ENCODE measurements at places on chromosomes 2 and 18.
A peak's percentile ranks its signal among the peaks of the same experiment; 100 is the strongest.

- DNase-seq = no peak
Observed at GRCh38 chr2:234763002-234763873, 188.6 kb upstream of the SH3BP4 start.

GRCh38 chr2:8605351-8606065 is 76.3 kb upstream of the ID2 start:
- DNase-seq = no peak

DNA sequence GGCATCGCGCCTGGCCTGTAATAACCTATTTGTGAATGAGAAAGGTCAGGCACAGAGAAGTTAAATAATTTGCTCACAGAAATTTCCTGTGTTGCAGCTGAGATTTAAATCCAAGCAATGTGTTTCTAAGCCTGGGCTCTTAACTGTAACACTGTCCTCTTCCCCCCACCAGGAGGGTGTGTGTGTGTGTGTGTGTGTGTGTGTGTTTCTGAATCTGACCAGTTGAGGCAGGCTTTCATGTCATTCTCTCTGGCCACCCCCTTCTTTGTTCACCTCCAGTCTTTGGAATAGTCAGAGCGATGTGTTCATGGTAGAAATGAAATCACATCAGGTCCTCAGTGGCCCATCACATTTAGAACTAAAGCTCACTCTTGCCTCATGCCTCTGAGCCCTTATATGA is 81.2 kb downstream of the NEDD4L start:
- no peak for DNase-seq

GRCh38 chr2:16665748-16666448 is at the start of gene CYRIA:
Gene CYRIA, minus strand, starts transcription at chr2:16665834. Its CDS starts 77,715 bp downstream, at chr2:16588119.
- DNase-seq = no peak

GRCh38 chr2:242027676-242028450 is 158.3 kb downstream of the RTP5 start:
- no peak for DNase-seq

DNA sequence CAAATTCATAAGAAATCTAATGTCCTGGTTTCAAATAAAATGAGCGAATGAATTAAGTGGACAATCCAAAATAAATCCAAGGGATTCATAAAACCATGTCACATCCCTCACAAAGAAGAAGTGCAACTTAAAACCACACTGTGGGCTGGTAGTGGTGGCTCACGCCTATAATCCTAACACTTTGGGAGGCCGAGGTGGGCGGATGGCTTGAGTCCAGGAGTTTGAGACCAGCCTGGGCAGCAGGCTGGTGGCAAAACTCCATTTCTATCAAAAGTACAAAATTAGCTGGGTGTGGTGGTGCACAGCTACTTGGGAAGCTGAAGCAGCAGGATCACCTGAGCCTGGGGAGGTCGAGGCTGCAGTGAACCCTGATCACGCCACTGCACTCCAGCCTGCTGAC is 25.4 kb downstream of the FAM98A start:
- no peak for DNase-seq

DNA sequence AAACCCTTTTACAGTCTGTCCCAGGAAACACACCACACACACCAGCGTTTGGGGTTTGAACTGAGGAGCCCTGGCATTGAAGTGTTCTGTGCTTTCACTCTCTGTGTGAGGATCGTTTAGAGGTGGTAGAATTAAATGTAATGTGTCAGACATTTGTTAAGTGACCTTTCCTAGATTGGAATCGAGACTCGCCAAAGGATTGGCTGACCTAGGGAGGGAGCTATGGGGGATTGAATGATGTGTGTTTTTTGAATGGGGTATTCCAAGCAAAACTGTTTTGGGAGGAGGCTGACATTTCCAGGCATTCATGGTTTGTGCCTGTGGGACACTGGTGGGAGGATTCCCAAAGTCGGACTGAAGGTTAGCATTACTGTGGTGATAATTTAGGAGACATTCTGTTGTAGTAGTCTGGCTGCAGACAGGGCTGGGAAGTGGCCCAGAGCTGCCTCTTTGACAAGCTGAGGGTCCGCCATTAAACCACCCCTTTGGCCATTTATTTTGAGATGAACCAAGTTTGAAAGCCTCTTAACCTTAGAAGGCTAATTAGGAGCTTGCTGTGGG is 1.7 kb downstream of the MYO1B start:
- DNase-seq = no peak

GRCh38 chr18:50879302-50880118 is 592 bp downstream of the ME2 start:
- DNase-seq = peak; percentile 9

DNA sequence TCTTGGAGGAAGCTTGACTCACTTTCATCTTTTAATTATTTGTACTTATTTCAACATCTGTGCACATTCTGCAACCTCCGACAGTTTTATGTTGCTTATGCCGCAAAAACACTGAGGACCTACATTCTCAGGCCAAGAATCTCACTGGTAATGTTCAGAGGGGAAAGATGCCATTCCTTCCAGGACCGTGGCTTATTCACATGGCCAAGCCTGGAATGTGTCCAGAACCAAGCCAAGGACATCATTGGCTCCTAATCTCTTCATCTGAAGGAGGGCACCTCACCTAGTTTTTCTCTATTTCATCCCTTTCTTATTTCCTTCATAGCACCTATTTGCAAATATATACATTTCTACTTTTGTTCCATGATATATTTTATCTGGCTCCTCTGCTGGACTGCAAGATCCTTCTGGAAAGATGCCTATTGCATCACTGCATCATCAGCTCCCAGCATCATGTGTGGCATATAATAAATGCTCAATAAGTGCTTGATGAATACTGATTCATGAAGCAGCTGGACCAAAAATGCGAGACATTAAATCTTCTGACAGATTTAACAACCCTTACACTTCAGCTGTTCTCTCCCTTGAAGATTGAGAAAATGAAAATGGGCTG is 377.1 kb downstream of the TNS1 start:
- no peak for DNase-seq

GRCh38 chr2:175606010-175606841 is 395.8 kb downstream of the LNPK start:
- DNase-seq = no peak

GRCh38 chr2:100785626-100786296 is 34.2 kb upstream of the NPAS2 start:
- DNase-seq = no peak

GRCh38 chr18:59996370-59996966 is 96.7 kb downstream of the PMAIP1 start:
- no peak for DNase-seq

GRCh38 chr2:104874230-104874629 is 20.3 kb downstream of the POU3F3 start:
- no peak for DNase-seq

GRCh38 chr2:234564699-234565098 is 67.8 kb upstream of the ARL4C start:
- DNase-seq = no peak

DNA sequence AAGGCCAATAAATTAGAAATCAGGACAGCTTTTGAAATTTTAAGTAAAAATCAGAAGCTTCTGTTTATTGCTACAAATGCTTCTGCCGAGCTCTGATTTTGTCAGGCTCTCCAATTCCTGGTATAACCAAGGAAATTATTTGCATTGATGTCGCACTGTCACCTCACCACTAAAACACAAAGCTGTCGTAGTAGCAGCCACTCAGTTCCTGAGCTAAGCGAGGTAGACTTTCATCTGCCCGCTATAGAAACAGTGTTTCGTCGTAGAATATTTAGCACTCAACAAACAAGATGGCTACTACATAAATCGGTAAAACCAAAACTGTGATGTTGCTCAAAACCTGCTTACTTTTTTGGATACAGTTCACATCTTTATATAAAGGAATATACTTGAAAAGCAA is 141.3 kb upstream of the FOSL2 start:
- DNase-seq = no peak

DNA sequence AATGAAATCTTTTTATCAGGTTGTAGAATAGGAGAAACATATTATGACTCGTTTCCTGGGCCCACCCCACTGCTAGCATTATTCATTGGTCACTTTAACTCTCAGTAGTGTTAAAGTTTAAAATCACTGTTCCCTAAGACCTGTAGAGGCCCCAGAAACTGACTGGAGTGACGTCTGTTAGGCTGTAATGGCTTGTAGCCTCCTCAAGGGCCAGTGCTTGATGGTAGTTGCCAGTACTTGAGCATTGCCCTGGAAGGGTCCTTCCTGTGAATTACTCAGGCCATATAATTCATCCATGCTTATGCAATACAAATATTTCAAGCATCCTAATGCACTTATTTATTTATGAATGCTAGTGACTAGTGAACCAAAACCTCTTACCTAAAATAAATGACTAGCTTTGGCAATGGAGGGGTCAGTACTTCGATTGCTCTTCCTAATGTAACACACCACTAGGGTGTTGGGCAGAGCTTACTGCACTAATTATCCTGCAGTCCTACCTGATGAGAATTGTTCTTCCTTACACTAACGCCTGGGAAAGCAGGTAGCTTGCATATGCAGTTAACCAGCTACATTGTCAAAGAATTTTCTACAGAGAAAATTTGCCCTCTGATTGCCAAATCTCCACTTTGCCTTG is 31.2 kb downstream of the ARHGAP25 start:
- no peak for DNase-seq

Measured in stimulated activated CD8-positive, alpha-beta memory T cell treated with anti-CD3 and anti-CD28 coated beads, Interleukin-4, amount 100 ng/mL, for 1 hour (primary cell).